ENCODE measurements at places on chromosomes 4 and X. TPM values are rescaled to one million over a fixed set of nuclear protein-coding genes. Genes with fewer than 3 reads are reported as not detected.

DNA sequence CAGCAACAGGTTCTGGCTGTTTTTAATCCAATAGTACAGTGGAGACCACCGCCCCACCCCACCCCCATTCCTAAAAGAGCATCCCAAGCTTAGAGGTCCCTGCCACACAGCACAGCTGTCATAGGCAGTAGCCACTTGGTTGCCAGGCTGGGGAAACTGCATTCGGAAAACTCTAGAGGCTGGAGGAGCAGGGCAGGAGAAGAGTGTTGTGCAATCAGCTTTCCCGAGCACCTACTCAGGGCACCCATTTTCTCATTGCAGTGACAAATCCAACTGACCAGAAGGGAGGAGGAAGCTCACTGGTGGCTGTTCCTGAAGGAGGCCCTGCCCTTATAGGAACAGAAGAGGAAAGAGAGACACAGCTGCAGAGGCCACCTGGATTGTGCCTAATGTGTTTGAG lies 1.1 kb downstream of the CXCL1 start:
- no peak for DNase-seq

GRCh38 chr4:128596853-128597252 lies 212.6 kb upstream of the JADE1 start:
- no peak for DNase-seq

DNA sequence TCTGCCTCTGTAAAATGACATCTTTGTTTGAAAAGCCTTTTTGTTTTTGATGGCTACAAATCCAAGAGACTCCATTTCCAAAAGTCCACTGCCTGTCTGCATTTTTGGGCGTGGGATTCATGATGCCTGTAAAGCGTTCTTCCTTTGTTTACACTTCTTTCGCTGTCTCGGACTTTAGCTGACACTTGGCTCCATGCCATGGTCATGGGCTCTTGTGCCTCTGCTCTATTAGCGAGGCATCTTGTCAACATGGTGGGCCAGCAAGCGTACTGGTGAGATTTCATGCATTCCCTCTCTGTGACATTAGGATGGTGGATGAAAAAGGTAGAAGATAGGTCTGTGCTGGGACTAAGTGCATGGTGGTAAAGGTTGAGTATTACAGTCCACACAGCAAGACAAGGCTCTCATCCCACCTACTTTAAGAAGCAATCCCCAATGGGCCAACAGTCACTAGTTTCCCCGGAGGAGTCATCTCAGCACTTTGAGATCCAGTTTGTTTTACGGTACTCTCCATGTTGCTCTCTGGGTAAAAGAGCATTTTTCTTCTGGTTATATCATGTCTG lies 298.2 kb upstream of the KLF3 start:
- DNase-seq = no peak

The ARX gene
- not detected for total RNA-seq

The DUSP9 gene
- total RNA-seq = not detected

DNA sequence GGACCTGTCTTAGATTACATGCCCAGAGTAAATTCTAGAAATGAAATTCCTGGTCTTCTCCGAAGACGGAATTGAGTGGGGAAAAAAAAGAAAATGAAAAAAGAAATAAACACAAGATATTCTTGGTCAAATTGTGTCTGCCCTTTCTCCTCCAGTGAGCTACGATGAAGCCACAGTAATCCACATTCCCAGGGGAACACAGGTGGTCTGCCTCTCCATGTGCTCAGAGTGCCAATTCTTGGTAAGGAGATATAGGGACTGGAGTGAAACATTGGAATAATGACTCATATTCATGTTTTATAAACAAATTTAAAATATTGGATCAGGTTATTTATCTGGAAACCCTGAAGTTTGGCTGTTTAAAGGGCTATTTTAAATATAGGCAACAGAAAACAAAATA lies 54.2 kb upstream of the MGST2 start:
- DNase-seq = no peak

GRCh38 chr4:153564630-153565525 lies 98.7 kb downstream of the TMEM131L start:
- DNase-seq = no peak

The EGF gene
- total RNA-seq = 2.1 TPM

- no peak for DNase-seq
These were observed 41.9 kb upstream of the SOD3 start for GRCh38 chr4:24753519-24753918.

Data from CD4-positive, CD25-positive, alpha-beta regulatory T cell (primary cell).